ENCODE measurements at places on chromosomes 12 and 14.
A peak's percentile ranks its signal among the peaks of the same experiment; 100 is the strongest.

DNA sequence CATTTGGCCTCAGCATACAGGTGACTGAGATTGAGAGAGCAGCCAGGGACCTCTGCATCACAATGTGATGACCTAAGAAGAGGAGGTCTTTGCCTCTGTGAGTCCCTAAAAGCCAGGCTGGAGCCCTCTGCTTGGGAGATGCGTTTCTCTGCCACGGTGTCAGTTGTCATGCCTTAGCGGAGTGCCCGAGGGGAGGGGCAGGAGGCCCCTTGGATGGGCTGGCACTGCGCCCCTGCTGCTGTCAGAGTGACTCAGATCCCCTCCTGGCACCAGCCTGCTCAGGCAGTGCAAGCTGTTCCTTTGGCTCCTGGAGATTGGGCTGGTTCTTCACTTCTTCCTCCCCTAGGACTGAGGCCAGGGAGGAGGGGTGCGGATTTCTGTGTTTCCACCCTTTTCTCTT is 64.9 kb upstream of the KCNA5 start:
- DNase-seq: no peak

- no peak for DNase-seq
Observed at GRCh38 chr12:108622421-108622820, 11.3 kb downstream of the SELPLG start.

GRCh38 chr12:117885211-117885610 is 83.6 kb downstream of the KSR2 start:
- no peak for DNase-seq

DNA sequence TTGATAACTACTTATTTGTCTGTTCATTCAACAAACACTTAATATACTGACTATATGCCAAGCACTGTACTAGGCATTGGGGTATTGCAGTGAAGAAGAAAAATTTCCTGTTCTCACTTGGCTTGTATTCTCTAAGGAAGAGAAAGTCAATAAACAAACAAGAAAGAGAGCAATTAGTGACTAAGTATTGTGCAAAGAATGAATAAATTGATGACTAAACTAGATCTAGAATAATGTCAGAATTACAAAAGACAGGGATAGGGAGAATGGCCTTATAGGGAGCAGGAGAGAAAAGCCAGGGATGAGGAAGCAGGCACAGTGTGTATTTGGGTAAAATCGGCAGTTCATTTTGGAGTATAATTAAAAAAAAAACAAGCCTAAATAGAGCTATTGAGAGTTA is 4.2 kb upstream of the LIN7A start:
- DNase-seq: no peak

GRCh38 chr12:114954511-114955055 is 270.6 kb upstream of the TBX3 start:
- no peak for DNase-seq

- no peak for DNase-seq
Observed at GRCh38 chr12:47604221-47604873, 101.5 kb downstream of the RPAP3 start.

- no peak for DNase-seq
Observed at GRCh38 chr14:44970907-44971306, 8.9 kb downstream of the TOGARAM1 start.

DNA sequence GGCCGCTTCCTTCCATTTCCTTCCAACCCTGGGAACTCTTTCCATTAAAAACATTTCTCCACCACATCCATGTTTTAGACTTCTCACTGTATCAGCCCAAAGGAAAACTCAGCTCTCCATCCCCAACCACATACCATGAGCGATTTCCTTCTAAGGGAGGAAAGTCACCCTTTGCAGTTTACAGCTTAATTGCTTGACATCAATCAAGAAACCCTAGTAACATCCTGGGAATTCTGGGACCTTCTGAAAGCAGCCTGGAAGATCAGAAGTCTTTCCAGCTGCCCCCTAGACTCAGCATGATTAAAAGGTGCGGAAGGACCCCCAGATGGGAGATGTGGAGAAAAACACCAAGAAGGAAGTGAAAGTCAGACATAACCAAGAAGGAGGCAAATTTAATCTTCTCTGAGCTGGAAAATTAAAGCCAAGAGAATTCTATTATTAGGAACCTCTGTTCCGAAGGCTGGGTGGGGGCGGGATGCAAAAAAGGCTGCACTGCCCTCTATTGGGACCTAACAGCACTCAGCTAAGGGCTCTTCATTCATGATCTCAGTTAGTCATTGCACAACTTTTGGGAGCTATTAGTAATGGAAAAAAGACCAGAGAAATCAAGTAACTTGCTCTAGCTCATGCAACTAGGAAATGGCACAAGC is 73.3 kb upstream of the PLXNC1 start:
- no peak for DNase-seq

GRCh38 chr12:31488737-31489338 is 102.1 kb downstream of the DENND5B start:
- no peak for DNase-seq

DNA sequence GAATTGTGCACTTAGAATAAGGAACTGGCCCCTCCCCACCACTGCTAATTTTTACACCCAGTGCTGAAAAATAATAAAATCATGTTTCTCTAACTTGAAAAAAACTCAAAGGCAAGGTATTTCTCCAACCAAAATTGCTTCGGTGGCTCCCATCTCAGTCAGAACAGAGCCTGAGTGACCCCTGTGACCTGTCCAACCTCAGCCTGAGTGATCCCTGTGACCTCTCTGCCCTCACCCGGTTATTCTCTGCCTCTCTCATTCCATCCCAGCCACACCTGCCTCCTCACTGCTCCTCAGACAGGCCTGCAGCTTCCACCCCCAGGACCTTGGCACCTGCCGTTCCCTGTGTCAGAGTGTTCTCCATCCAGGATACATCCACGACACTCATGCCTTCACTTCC is 5.1 kb downstream of the SLC6A12 start:
- no peak for DNase-seq

DNA sequence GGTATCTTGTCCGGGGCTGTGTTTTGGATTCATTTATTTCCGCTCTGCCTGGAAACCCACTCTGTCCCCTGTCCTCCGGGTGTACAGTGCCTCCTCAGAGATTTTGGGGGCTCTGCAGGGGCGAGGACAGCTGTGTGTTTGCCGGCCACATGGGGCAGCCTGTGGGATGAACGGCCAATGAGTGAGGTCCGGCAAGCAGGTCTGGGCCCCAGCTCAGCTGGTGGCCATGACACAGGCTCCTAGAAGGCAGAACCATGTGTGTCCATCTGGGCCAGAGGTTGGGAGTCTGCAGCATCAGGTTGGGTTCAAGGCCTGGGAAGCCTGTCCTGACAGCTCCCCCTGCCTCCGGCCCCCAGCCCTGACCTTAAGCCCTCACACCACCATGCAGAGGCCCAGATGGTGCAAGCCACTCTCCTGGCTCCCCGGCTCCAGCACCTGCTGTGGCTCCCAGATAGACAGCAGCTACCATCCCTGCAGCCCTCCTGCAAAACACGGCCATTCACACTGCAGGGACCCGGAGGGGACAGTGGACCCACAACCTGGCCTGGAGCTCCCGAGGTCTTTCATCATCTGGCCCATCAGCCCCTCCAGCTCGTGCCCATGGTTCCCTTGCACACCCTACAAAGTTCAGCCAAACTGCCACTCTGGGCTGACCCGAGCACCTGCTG is 220.1 kb upstream of the C14orf180 start:
- DNase-seq: no peak

- no peak for DNase-seq
Observed at GRCh38 chr14:38721822-38722431, 381.1 kb downstream of the SEC23A start.

GRCh38 chr12:25251769-25252168 is 1.0 kb upstream of the KRAS start:
- DNase-seq: no peak

- no peak for DNase-seq
Observed at GRCh38 chr14:96808619-96809406, 11.6 kb downstream of the VRK1 start.

DNA sequence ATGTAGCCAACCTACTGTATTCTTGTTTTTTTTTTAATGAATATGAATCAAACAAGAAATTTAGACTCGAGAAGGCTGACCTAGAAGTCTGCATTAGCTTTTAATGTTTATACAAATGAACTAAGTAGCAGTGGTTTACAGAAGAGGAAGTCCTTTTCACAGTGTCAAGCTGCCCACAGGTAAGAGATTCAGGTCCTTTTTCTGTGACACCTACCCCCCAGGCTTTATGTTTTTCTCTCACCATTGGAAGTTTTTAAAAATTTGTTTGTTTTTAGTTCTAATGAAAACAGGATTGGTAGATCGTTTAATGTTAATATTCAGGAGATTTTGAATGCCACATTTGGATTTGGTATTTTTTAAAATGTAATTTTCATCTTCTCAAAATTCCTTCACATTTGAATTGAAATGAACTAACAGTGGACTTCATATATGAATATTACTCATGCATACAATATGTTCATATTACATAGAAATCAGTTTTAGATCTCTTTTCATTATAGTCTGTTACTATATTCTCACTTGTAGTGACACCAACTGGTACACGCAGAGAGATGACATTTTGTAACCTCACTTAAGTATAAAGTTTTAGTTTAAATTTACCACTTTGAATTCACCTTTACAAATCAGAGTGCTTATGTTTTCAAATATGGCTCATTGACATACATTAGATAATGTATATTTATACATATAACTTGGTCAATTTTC is 29.7 kb downstream of the ATF7IP start:
- no peak for DNase-seq

- DNase-seq: no peak
Observed at GRCh38 chr12:85509081-85509856, 229.2 kb downstream of the ALX1 start.

- no peak for DNase-seq
Observed at GRCh38 chr12:51028126-51028812, 2.1 kb upstream of the SLC11A2 start.

- DNase-seq: no peak
Observed at GRCh38 chr12:2454601-2455177, 340.1 kb upstream of the FKBP4 start.

DNA sequence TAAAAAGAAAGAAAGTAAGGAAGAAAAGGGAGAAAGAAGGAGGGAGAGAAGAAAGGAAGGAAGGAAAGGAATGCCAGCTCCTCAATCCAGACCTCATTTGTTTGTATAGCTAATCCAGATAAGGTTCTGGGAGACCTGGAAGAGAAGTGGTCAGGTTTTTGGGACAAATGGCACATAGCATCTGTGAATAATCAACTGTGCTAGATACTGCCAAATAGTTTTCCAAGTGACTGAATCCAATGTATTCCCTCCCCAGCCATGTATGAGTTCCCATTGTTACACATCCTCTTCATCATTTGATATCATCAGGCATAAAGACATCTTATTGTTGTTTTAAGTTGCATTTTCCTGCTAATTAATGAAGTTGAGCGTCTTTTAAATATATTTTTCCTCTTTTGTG is 18.6 kb upstream of the PTGR2 start:
- no peak for DNase-seq

GRCh38 chr12:132672678-132673077 is 14.5 kb downstream of the POLE start:
- DNase-seq: no peak

DNA sequence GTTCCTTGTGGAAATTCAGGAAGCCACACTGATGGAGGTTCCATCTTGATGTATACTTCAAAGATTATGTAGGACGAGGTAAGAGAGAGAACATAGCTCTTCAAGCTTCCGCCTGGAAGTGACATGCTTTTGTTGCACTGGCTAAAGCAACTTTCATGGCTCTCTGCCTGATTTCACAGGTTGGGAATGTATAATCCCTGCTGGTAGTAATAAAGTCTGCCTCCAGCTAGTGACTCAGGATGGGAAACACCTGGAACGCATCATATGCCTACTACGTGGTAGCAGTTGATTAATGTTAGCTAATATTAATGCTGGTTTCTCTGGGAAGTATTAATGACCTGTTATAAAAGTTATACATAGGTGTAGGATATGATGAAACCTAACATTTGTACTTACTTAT is 71.1 kb downstream of the PELI2 start:
- DNase-seq: no peak

GRCh38 chr12:131104463-131105350 is 151.0 kb downstream of the ADGRD1 start:
- peak; percentile 61 for DNase-seq

- no peak for DNase-seq
Observed at GRCh38 chr14:100673807-100674154, 52.9 kb upstream of the DLK1 start.

- no peak for DNase-seq
Observed at GRCh38 chr14:105397350-105397931, 897 bp upstream of the TEX22 start.

DNA sequence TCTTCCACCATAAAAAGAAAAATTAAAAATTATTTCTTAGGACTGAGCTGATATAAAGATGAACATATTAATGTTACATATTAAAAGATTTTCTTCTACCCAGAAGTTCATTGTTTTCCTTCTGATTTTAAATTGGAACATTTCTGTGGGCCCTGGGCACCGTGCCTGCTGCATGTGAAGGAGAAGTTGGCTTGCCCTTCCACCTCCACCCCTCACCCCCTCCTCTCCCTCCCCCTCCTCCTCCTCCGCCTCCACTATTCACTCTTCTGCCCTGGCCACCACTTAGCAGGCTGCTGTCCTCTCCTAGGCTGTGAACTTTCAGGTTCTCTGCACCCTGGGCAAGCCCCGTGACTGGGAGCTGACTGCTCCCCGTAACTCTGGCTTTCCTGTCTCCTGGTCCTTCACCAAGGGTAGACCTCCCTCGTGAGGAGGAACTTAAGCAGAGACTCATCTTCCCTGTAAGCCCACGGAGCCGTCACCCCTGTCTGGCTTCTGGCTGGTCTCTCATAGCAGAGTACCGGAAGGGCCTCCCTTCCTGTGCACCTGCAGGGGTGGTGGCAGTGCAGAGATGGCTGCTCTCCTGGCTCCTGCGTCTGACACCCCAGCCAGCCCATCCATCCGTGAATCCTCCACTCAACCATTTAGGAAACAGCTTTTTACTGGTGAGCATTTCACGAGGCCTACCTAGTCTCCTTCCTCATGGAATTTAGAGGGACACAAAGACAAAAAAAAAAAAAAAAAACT is 12.8 kb downstream of the TUNAR start:
- no peak for DNase-seq

DNA sequence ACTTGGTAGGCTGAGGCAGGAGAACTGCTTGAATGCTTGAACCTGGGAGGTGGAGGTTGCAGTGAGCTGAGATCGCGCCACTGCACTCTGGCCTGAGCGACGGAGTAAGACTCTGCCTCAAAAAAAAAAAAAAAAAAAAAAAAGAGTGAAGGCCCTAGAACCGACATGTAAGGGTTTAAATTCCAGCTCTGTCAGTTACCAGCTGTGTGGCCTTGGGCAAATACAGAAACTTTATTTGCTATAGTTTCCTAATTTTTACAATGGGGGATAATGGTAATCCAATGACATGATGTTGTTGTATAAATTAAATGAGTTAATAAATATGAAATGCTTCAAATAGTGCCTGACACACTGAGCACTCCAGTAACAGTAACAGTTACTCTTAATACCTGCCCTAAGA is 19.6 kb upstream of the PYGL start:
- no peak for DNase-seq

DNA sequence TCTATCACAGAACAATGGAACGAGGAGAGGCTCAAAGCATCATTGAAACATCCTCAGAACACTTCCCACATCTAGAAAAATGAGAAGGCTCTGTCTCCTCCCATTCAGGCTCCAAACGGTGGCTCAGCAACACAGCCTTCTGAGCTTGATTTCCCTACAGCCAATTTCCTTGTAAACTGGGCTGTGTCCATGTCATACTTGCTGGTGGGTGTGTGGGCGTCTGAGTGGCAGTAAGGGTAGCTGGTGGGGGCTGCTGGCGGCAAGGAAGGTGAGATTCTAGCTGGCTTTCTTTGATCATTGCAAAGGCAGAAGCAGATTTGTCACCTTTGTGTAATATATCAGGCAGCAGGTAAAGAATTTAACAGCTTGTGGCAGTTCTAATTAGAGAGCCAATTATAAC is 163.7 kb downstream of the CALM1 start:
- DNase-seq: no peak
